Camera-type eye (tissue), 1 donor: ENCODE measurements at places on chromosomes 16 and 17. TPM values are rescaled to one million over a fixed set of nuclear protein-coding genes. Genes with fewer than 3 reads are reported as not detected.

The SEPTIN12 gene
- not detected for total RNA-seq

The INCA1 gene
- 1.3 TPM for total RNA-seq

The CALB2 gene
- 21.0 TPM for total RNA-seq

The CCL4L2 gene
- total RNA-seq = 5.4 TPM

The NFE2L1 gene
- total RNA-seq = 140 TPM

The CBFA2T3 gene
- 5.6 TPM for total RNA-seq

The SULT1A4 gene
- 6.9 TPM for total RNA-seq
